ENCODE measurements at places on chromosomes 2 and 18. TPM values are rescaled to one million over a fixed set of nuclear protein-coding genes. Genes with fewer than 3 reads are reported as not detected.

MBP gene
- 21.3 TPM for total RNA-seq

MBD2 gene
- 58.4 TPM for total RNA-seq

MARCO gene
- 0.13 TPM for total RNA-seq

DSG4 gene
- total RNA-seq, result under 0.01 TPM

TNFAIP6 gene
- 2.6 TPM for total RNA-seq

PRKD3 gene
- total RNA-seq, result 22.5 TPM

WDR75 gene
- total RNA-seq, result 42.5 TPM

COL4A3 gene
- under 0.01 TPM for total RNA-seq

ASXL3 gene
- under 0.01 TPM for total RNA-seq

PAIP2B gene
- total RNA-seq, result 5.2 TPM

GRHL1 gene
- 25.5 TPM for total RNA-seq

TWIST2 gene
- total RNA-seq, result 4.6 TPM

LRP2 gene
- total RNA-seq, result not detected

FAM237A gene
- total RNA-seq, result not detected

LRRTM4 gene
- not detected for total RNA-seq

CNTNAP5 gene
- total RNA-seq, result not detected

SPDYA gene
- total RNA-seq, result 1.4 TPM

IMPA2 gene
- total RNA-seq, result 91.1 TPM

PDE1A gene
- total RNA-seq, result 0.13 TPM

BCL11A gene
- total RNA-seq, result 3.6 TPM

DYNAP gene
- total RNA-seq, result not detected

SERPINB8 gene
- 64.8 TPM for total RNA-seq

WNT10A gene
- total RNA-seq, result 2.4 TPM

PLEK gene
- under 0.01 TPM for total RNA-seq

LGALSL gene
- 14.0 TPM for total RNA-seq

CYP1B1 gene
- total RNA-seq, result 36.7 TPM

MROH2A gene
- not detected for total RNA-seq

ASB18 gene
- 0.38 TPM for total RNA-seq

ST6GAL2 gene
- not detected for total RNA-seq

APCDD1 gene
- 0.64 TPM for total RNA-seq

NCOA1 gene
- total RNA-seq, result 3.4 TPM

AFTPH gene
- total RNA-seq, result 56.3 TPM

LOXL3 gene
- total RNA-seq, result 0.13 TPM

CPO gene
- 0.13 TPM for total RNA-seq

RIT2 gene
- not detected for total RNA-seq

REEP1 gene
- under 0.01 TPM for total RNA-seq

MC2R gene
- not detected for total RNA-seq

SCYGR8 gene
- total RNA-seq, result not detected

Measured in bronchial epithelial cell (primary cell).